Stimulated activated CD4-positive, alpha-beta T cell treated with anti-CD3 and anti-CD28 coated beads, TNF-alpha, amount 100 ng/mL, for 24 hours (primary cell): ENCODE measurements at places on chromosomes 4 and X.

GRCh38 chr4:139596034-139596683, 40.1 kb upstream of the SETD7 start:
- no peak for DNase-seq

DNA sequence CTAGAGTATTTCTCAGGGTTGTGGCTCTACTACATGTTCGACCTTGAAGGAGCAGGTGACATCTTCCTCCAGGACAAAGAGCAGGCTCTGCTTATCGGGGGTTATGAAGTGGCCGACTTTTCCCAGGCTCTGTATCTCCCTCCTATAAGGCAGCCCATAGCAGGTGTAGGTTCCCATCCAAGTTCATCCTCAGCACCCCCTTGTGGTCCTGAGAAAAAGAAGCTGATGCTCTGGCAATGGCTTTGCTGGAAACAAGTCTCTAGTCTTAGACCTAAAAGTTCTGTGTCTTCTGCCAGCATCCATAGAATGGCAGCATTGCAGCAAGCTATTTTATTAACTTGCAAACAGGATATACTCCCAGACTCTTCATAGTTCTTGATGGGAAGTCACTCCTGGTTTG, 836.6 kb upstream of the PRKX start:
- no peak for DNase-seq

GRCh38 chrX:154096140-154097002, 1.1 kb downstream of the MECP2 start:
- no peak for DNase-seq

GRCh38 chr4:189293459-189293858, 647.2 kb upstream of the FRG1 start:
- no peak for DNase-seq

DNA sequence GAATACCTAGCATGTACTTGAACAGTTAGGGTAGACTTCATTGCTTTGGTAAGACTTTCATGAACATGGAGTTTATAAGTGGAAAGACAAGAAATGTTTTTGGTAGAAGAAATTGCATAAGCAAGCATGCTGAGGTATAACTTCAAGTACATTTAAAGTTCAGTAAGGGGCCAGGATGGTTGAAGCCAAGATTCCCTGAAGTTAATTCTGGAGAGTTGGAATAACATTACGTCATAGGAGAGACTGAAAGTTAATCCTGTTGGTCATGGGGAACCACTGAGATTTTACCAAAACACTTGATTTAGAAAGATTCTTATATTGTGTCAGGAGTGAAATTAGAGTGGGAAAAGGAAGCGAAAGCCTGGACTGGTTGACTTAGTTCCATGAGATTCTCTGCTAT, 767.5 kb upstream of the MAGEB2 start:
- no peak for DNase-seq

GRCh38 chr4:19735012-19735411, 516.7 kb upstream of the SLIT2 start:
- no peak for DNase-seq
